ENCODE measurements at places on chromosomes 16 and 17.

GRCh38 chr16:54053891-54054820, 232.4 kb downstream of the IRX3 start:
- DNase-seq, result no peak

DNA sequence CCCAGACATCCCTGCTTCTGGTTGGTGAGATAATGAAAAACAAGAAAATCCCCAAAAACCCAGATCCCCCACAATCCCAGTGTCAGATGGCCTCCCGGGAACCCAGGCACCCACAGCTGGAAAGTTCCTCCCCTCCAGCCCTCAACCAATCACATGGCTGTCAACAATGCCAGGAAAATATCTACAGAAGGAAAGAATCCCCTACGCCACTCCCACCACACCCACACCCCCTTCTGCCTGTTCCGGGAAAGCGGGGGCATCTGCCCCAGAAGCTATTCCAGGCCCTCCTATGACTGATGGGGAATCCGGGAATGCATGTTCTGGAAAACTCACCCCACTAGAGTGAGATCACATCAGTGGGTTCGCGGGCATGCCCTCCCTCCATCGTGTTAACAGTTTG, 1.8 kb downstream of the TMEM95 start:
- no peak for DNase-seq

DNA sequence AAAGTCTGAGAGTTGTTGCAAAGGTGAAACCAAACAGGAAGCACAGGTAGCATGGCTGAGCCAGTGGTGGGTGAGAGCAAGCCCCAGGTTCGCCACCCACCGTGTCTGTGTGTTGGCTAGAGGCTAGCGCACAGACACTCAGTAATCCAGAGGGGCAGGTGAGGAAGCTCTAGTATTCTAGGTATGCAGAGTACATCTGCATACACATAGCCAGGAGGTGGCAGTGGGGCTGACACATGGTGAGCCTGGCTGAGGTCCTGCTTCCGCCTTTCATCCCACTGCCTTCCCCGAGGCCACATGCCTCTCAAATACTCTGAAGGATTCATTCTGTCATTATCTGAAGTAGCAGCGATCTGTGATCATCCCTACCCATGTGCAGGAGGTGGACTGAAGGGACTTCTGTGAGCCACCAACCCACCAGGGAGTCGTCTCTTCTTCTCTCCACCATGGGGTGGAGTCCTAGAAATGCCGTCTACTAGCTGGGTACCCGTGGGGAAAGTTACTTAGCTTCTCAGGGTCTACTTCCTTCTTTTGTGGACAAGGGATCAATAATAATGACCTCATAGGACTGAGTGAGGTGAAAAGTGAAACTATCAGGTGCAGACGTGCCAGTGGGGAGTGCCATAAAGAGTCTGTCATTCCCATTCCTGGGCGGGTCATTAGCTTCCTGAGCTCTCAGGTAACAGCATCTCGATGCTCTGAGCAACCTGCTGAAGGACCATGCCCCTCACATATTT, 36.0 kb upstream of the ICAM2 start:
- DNase-seq, result peak; percentile 95

- DNase-seq, result no peak
Measured at GRCh38 chr17:9615486-9615885, 29.8 kb upstream of the USP43 start.

- peak; percentile 85 for DNase-seq
Measured at GRCh38 chr17:29566473-29567303, at the start of gene ABHD15. TSS of gene ABHD15 (minus strand) at chr17:29567037. CDS start at chr17:29566966, 71 bp downstream.

GRCh38 chr17:77869665-77870132, 88.8 kb upstream of the TNRC6C start:
- no peak for DNase-seq
